Muscle of arm (tissue), 14 donors: ENCODE measurements at places on chromosomes 2 and 18. TPM values are rescaled to one million over a fixed set of nuclear protein-coding genes. Genes with fewer than 3 reads are reported as not detected.

Gene PKDCC
- 116 TPM for polyA plus RNA-seq

Gene RUFY4
- polyA plus RNA-seq, result not detected

DNA sequence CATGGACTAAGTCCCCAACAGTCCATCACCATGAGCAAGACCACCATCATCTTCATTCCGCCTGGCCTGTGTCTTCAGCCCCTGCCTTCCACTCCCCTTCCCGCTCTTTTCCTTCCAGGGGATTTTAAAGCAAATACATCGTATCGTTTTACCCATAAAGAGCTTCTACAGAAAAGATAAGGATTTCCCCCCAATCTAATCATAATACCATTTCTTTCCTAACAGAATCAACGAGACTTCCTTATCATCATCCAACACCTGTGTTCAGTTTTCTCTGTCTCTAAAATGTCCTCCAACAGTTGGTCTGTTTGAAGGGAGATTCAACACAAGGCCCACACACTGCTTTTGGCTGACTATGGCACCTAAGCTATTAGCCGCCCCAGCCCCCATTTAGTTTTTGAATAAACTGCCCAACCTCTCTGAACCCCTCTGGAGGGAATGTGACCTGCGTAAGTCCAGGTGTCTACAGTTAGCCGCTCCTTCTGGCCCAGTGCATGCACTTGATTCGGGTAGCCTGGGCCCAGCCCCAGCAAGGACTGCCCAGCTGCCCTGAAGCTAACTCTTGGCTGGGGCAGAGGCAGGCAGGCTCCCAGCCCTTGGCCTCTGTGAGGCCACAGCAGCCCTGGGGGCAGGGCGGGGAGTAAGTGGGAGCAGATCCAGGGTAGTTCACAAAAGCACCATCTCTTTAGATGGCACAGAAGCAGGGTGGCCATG lies 25.3 kb upstream of the SEMA4C start:
- no peak for DNase-seq

DNA sequence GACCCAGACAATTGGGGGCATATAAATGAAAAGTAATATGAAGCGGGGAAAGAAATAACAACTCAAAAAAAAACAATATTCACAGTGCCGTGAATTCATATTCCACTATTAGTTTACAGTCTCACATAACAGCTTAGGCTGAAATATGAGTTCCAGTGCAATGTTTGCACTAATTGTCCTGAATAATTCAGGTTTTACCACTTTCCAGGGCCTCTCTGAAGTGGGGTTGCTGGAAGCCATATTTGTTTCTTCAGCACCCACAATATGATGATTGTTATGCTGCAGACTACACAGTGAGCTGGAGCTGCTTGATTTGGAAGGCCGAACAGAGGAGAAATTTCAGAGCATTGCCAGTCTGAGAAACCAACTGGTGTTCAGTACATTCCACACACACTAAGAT lies 894.5 kb upstream of the ACVR2A start:
- DNase-seq, result no peak

DNA sequence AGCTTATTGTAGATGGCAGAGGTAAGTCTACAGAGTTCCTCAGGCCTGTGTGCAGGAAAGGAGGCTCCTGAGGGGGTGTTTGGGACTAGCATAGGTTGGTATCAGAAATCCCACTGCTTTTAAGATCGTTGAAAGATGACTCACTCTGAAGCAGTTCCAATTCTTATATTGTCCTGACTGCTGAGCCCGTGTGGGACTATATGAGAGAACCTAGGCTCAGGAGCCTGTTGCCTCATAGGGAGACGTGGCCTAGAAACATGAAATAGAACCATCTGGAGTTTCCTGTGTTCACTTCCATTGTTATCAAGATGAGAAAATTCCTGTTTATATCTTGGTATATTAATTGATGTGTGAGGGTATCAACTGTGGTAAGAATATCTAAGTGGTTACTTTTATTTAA lies 5.7 kb downstream of the CCT7 start:
- DNase-seq, result no peak

- DNase-seq, result no peak
Observed at GRCh38 chr2:239927424-239927981, 97.6 kb downstream of the NDUFA10 start.

DNA sequence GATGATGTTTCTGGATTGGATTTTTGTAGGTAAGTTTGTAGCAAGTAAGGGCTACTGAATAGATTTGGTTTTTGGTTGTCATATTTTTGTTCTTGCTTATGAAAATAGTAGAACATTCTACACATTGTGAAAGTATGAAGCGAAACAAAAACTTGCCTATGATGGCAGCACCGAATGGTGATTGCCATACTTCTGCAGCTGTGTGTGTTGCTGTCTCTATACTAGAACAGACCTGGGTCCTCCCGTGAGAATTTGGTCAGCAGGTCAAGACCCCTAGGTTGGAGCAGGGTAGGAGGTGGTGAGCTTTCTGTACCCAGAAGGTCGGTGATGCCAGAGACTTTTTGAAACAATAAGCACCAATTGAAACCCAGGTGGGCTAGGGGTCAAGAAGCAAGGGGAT lies 322.6 kb downstream of the PRKCE start:
- no peak for DNase-seq

DNA sequence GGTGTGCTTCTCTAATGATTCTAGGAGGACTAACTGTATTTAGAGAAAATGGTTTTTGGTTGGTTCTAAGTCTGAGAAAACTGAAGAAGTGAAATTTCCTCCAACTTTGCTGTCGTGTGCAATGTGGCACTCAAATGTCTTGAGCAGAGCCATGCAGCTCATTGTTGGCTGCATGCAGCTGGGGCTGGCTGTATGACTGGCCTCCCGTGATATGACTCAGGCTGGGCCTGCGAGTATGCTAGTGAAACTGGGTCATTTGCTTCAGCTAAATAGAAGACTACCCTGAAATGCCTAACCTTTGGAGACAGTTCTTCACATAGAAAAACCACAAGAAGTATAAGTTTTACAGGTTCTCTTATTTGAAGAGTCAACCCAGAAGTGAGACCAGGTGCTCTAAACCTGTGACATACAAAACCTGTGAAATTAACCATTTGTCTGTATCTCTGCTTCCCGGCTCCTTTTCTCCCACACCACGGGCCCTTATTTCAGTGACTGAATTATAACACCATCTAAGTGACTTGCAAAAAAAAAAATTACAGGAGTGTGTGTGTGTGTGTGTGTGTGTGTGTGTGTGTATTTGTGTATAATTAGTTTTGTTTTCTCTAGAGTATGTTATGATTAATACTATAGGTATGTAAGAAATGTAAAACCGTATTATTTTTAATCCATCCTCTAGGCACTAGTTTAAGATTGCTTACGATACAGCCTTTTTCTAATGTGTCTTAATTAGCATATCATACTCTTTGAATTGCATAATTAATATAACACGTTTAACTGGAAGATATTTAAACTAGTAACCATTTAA lies 15.9 kb downstream of the POLI start:
- no peak for DNase-seq

GRCh38 chr18:51028201-51028805 lies 1.7 kb upstream of the SMAD4 start:
- DNase-seq, result no peak

Gene SLC19A3
- polyA plus RNA-seq, result 0.87 TPM

- no peak for DNase-seq
Observed at GRCh38 chr18:4267641-4268040, 187.5 kb downstream of the DLGAP1 start.

Gene RAB17
- polyA plus RNA-seq, result 2.1 TPM

DNA sequence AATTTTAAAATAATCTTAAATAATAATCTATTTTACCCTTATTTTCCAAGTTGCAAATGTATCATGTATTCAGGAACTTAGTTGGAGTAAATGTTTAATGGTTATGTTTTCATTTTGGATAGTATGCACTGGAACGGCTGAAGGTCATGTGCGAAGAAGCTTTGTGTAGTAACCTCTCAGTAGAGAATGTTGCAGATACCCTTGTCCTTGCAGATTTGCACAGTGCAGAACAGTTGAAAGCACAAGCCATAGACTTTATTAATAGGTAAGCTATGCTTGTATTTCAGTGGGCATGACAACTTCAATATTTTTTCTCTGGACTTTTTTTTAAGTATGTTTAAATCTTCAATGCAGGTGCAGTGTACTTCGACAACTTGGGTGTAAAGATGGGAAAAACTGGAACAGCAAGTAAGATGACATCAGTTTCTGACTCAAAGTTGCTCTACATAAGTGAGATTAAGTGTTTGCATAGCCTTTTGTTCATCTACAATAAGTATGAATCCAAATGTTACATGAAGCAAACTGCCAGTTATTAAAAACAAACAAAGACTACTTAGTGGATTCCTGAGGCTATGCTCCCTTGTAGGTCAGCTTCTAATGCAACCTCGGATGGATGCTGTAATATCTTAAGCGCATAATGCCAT lies 63.1 kb downstream of the SPOPL start:
- DNase-seq, result no peak

Gene ZCCHC2
- 9.7 TPM for polyA plus RNA-seq

- peak; percentile 35 for DNase-seq
Observed at GRCh38 chr2:106192752-106193689, 1.1 kb downstream of the UXS1 start.

- DNase-seq, result no peak
Observed at GRCh38 chr2:20985062-20985461, 58.8 kb downstream of the APOB start.

Gene FOSL2
- polyA plus RNA-seq, result 13.2 TPM

DNA sequence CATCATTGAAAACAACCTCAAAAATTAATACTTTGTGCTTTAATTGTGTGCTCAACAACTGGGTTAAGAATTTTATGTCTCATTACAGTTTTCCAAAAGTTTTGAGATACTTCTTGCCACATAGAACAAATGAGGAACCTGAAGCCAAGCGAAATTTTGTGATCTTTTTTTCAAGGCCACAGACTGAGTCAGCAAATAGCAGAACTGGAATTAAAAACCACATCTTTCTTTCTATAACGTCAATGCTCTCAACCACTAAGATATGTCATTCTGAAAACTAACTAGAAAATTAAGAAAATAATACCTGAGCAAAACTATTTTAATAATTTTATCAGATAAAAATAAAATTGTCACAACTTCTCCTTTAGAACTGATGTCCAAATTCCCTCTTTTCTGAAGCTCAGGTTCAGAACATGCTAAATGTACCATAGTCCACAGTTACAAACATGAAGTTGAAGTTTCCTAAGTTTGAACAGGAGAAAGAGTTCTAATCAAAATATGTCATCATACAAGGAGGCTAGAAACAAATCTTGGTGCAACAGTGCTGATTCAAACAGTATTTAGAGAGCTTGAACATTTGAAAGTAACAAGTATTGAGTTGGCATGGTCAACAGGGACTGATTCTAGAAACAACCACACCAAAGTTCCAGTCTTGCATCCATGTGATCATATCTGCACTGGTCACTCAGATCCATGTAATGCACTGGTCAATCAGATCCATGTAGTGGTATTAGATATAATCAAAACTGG lies 27.6 kb upstream of the CALCRL start:
- DNase-seq, result no peak

Gene NPHP1
- not detected for polyA plus RNA-seq
